NCI-H1417 treated with DMSO at 0.1 percent for 48 hours (cell line): ENCODE measurements at places on chromosomes 1 and 21.
A peak's percentile ranks its signal among the peaks of the same experiment; 100 is the strongest.

DNA sequence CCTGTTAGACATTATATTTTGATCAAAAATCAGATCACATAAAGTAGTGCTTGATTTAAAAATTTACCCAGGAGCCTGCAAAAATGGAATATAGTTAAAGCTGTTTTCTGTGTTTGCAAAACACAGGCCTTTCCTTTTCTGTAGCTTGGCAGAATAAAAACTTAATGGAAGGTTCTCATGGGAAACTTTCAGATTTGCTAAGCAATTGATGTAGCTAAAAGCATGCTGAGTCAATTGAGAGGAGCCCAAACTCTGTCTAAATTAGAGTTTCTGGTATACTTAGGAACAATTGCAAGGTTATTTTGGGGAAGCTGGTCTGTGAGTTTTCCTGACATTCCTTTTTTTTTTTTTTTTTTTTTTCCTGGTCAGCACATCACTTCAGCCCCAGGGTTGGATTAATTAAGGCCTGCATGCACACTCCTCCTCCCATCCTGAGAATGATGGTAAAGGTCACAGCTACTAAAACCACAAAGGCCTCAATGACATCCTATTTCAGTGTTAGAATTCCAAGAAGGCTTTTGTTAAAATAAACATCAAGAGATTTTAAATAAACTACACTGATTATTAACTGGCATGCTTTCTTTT, 608.7 kb downstream of the PLPP3 start:
- DNase-seq: no peak

GRCh38 chr1:201171063-201172036, 17.1 kb upstream of the TMEM9 start:
- peak; percentile 39 for DNase-seq

GRCh38 chr1:51850420-51851223, 27.9 kb downstream of the NRDC start:
- DNase-seq: no peak

GRCh38 chr1:223815020-223815853, 30.5 kb downstream of the TP53BP2 start:
- no peak for DNase-seq

DNA sequence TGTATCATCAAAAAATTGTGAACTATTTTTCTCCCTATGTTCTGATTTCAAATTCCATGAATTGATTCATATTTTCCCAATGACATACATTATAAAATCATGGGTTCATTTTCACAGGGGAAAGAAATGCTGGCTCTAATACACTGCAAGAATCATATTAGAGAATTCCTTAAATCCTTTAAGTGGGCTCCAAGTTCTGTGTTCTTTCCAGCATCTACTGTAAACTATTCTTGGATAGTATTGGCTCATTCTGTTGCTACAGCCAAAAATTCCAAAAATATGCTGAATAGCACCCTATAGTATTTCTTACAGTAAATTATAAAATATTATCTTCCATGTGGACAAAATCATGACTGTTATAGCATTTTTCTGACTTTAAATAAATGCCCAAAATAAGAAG, 19.0 kb upstream of the C1orf105 start:
- no peak for DNase-seq
